Endothelial cell (in vitro differentiated cells): ENCODE measurements at places on chromosomes 2 and 18.
A peak's percentile ranks its signal among the peaks of the same experiment; 100 is the strongest.

DNA sequence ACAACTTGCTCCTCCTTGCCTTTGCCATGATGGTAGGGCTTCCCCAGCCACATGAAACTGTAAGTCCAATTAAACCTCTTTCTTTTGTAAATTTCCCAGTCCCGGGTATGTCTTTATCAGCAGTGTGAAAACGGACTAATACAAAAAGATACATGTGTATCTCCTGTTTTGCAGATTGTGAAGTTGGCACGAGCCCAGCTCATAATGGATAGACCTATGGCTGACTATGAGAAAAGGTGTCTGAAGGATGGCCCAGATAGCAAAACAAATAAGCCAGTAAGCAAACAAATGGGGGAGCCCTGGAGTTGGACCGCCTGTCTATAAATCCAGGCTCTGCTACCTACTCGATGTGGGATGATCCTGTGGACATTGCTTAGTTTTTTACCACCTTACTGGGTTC lies 15.5 kb upstream of the PRKCE start:
- no peak for DNase-seq

GRCh38 chr2:129801575-129801974 lies 177.9 kb upstream of the RAB6C start:
- DNase-seq = no peak

DNA sequence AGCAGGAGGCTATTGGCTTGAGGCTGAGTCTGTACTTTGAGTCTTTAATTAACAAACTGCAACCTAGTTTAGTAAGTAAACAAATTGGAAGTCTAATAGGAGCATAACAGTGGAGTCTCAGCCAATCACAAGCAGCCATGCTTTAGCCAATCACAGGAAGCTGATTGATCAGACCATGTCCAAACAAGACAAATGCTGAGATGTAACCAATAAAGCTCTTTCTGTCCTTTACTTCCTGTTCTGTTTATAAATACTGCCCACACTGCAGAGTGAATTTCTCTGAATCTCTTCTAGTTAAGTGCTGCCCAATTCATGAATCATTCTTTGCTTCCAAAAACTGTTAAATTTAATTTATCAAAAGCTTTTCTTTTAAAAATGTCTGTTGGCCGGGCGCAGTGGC lies 146.6 kb upstream of the DLX2 start:
- DNase-seq = no peak

DNA sequence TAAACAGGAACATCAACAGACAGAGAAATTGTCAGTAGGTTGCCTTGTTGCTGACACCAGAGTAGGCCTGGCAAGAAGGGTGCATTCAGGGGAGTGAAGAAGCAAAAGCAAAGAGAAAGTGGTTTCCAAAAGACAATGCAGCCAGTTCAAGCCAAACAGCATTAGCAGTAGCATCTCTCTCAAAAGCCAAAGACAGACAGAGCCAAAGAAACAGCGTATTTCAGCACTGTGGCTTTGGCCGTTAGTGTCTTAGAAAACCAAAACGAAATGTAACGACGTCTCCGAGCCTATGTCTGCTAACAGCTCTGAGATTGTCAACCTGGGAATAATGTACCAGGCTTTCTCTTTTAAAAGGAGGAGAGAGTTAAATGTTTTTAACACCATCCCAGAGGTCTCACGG lies 178.6 kb downstream of the NRP2 start:
- no peak for DNase-seq

DNA sequence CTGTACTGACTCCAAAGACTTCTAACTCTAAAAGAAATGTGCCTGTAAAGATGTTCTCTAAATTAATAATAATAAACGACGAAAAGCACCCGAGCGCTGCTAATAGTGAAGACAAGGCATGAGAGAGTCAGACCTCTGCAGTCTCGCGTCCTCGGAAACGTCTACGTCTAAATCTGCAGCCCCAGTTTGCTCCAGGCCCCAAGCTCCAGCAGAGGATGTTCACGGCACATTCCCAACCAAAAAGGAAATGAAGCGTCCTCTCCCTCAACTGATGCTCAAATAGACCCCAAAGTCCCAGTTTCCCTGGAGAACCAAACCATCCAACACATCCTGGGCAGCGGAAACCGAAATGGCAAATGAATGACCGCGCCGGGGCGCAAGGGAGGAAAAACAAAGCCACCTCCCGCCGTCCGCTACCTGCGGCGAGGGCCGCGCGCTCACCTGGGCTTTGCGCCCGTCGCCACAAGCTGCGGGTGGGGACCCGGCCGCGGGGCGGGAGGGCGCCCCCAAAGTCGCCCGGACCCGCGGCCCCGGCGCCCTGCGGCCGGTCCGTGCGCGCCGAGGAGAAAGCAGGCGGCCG lies 47.1 kb upstream of the CCDC150 start:
- DNase-seq = peak; percentile 44
